ENCODE measurements at places on chromosomes 12 and 14. TPM values are rescaled to one million over a fixed set of nuclear protein-coding genes. Genes with fewer than 3 reads are reported as not detected.

The RNF212B gene
- not detected for total RNA-seq

DNA sequence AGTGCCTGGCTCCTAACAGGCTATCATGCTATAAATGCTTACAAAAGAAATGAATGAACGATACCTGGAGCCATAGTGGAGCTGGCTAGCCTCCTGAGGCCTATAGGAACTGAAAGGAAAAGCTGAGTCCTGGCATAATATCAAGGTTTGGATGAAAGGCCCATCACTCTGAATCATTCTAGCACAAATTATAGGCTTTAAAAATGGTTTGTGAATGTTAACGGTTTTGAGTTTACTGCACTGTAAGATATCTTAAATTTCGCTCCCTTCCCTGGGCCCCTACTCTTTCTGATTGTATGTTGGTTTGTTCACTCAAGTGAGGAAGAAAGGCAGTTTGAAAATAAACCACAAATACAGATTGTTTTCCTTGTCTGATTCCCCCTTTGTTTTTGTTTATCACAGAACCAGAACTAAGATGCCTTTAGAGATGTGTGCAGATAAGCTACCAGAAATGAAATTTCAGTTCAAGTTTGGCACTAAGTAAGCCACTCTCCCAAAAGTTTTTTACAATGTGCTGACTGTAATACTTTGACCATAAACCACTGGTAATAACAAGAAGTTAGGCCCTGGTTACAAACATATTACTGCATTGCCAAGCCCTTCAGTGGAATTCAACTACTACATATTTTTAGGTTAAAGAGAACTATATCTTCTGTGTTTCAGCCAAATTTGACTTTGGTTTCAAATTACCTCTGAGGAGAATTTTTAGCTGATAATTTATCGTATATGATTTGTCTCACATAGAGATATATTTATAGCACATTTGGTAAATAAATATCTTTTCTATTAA lies 89.5 kb downstream of the ALX1 start:
- no peaks in the 10 kb centered on the region for H3K36me3 ChIP-seq
- H3K4me1 ChIP-seq, result no peaks in the 10 kb centered on the region
- no peak overlapping the region for H3K4me3 ChIP-seq
- H3K27ac ChIP-seq, result no peak overlapping the region
- no peak for DNase-seq

DNA sequence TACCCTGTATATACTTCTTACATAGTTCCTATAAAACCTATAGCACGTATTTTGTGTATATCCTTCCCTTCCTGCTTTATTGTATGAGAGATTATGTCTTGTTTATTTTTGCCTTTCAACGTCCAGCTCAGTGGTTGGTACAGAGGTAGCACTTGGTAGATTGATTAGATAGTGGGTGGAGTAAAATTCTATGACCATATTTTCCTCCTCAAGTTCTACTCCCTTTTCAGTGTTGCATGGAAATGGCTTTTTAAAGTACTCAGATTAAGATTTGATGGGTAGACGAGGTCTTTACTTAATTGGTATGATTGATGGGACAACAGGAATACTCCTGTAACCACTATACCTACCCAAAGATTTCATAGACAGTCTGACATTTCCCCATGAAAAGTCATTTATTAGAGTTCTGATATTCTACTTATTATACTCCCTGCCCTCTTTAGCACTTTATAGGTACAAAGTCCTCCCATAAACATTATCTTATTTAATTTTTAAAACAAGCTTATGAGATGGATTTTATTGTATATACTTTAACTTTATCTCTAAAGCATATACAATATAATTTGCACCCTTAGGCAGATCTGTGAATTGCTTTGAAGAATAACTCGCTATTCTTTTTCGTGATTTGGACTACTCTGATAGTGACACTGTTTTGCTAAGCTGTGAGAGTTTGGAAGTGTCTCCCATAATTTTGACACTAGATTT lies 348.0 kb downstream of the RAD51B start:
- no peak for DNase-seq
- H3K27me3 ChIP-seq, result no peaks in the 10 kb centered on the region
- H3K36me3 ChIP-seq, result peaks cover 3% of the 10 kb centered on the region
- H3K4me1 ChIP-seq, result peaks cover 2% of the 10 kb centered on the region
- H3K4me3 ChIP-seq, result no peak overlapping the region
- H3K27ac ChIP-seq, result no peak overlapping the region

The RERG gene
- not detected for total RNA-seq

- no peak for DNase-seq
- H3K4me3 ChIP-seq, result no peak overlapping the region
- H3K4me1 ChIP-seq, result no peaks in the 10 kb centered on the region
Measured at GRCh38 chr12:119288576-119288975, 46.0 kb upstream of the CCDC60 start.
